ENCODE measurements at places on chromosomes 7 and 10.

GRCh38 chr10:14838582-14839304 lies 637 bp downstream of the HSPA14 start:
- DNase-seq, result peak; percentile 45

DNA sequence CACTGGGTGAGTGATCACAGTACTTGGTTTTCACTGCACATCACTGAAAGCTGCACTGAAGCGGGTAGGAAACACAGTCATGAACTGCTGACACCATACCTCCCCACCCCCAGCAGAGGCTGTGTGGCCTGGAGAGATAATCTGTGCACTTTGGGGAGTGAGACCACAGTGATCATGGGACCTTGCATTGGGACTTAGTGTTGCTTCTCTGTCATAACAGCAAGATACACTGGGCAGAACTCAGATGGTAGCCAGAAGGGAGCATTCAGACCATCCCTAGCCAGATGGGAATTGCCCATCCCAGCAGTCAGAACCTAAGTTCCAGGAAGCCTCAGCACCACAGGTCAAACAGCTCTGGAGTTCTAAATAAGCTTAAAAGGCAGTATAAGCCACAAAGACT lies 346.4 kb upstream of the TMEM229A start:
- no peak for DNase-seq

DNA sequence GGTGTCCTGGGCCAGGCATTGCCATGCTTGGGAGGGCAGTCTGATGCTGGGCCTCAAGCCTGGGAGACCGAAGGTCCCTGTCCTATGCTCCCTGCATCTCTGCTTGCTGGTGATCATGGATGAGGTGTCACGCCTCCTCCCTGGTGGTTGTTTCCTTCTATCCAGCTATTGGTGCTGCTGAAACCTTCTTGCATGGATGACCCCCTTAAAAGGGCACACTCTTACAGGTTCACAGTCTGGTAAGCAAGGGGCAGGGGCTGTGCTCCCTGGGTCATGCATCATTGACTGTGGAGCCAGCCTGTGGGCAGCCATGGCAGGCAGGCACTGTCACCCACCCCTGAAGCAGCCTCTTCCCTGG lies 36.8 kb upstream of the SLC29A3 start:
- no peak for DNase-seq

DNA sequence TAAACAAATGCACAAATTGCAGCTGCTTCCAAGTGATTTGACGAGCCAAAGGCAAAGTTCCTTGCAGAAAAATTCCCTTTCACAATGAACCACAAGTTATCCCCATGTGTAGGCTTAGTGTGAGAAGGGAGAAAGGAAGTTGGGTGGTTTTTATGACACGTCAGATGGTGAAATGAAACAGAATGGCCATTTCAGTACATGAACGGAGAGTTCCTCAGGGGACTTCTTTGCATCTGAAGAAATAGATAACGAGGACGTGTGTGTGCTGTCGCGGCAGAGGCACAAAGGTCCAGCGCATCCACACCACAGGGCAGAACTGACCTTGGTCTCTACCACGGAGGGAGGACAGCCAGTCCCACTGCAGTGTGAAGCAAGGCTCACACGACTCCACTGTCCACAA lies 135.9 kb downstream of the PAXIP1 start:
- no peak for DNase-seq

DNA sequence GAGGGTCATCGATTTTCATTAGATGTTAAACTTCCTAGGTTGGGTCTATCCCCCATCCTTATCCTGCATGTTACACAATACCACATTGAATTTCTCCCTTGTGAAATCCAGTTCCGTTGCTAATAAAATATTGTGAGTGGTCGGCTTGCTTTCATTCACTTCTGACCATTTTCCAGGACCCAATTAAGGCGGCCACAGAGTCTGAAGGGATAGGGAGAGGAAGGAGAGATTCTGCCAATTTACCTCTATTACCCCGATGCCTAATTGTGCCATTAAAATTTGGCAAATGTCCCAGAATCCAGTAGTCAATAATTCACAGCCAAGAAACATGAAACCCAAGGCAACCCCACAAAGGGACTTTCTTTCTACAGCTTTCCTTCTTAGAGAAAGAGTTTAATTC lies 129.9 kb downstream of the IPMK start:
- DNase-seq, result no peak

DNA sequence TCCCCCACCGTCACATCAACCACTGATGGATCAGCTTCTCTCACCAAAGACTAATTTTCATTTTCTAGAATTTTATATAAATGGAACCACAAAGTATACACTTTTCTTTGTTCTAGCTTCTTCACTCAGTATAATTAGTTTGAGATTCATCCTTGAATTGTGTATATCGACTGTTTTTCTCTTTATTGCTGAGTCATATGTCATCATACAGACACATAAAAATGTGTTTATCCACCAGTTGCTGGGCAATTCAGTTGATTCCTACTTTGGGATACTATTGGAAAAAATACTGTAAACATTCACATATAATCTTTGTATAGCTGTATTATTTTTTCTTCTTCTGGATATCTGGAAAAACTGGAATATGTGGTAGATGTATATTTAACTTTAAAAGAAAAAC lies 26.6 kb downstream of the PDK4 start:
- no peak for DNase-seq

DNA sequence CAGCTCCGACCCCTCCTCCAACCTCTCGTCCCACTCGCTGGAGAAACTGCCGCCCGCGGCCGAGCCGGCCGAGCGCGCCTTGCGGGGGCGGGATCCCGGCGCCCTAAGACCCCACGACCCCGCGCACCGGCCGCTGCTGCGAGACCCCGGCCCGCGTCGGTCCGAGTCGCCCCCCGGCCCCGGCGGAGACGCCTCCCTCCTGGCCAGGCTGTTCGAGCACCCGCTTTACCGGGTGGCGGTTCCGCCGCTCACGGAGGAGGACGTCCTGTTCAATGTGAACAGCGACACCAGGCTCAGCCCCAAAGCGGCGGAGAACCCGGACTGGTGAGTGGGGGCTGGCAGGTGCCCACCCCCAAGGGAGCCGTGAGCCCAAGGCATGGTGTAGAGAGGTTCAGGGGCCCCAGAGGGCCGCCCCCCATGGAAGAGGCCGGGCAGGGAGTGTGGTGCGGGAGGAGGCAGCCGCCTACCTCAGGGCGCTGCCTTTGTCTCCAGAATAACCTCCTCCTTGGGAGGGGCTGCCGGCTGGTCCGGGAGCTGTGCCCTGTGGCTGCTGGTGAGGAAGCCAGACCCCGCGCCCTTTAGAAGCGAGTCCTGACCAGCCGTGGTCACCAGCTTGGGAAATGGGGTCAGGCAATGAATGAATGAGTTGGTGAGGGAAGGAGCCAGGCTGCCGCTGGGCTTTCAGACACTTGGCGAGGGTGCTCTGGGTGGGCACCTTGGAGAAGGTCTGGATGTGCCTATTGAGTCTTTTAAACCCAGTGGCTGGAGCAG lies 1.3 kb downstream of the FAM20C start:
- no peak for DNase-seq

DNA sequence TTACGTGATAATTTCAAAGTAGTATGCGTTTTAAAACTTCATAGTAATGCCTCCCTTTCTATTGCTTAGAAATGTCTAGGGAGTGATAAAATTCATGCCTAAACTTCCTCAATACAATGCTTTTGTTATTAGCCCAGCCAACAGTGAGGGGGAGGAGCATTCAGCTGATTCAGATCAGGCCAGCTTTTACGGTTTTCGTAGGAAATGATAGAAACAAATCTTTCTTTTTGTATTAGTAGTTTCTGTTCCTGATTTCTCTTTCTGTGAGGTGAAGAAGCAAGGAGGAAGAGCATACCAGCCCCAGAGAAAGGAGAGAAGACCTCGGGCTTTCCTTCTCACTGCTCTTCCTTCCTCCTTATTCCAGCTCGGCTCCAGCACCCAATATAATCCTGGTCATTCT lies 35.2 kb upstream of the ITPRID1 start:
- no peak for DNase-seq

DNA sequence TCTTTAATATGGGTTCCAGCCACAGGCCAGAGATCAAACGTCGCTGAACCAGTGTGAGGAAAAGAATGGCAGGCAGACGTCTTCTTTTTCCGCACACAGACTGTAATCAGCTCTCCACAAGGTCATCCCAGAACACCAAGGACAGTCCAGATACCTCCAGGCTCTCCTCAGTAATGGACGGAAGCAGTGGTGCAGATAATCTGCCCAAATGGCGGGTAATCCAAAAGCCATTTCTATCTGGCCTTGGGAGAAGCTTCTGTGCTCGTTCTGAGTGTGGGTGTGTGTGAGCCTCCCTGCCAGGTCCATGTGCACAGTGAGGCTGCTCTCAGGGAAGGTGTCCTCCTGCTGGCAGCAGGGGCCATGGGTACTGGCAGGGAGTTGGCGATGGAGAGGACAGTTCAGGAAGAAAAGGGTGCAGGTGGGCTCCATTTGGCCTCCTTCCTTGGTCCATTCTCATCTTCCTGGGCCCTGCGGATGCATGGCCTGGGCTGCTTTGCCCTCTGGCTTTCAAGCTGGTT lies 15.6 kb upstream of the TEX36 start:
- DNase-seq, result no peak

Data from hepatic stellate cell (primary cell).